ENCODE measurements at places on chromosomes 16 and 17.

DNA sequence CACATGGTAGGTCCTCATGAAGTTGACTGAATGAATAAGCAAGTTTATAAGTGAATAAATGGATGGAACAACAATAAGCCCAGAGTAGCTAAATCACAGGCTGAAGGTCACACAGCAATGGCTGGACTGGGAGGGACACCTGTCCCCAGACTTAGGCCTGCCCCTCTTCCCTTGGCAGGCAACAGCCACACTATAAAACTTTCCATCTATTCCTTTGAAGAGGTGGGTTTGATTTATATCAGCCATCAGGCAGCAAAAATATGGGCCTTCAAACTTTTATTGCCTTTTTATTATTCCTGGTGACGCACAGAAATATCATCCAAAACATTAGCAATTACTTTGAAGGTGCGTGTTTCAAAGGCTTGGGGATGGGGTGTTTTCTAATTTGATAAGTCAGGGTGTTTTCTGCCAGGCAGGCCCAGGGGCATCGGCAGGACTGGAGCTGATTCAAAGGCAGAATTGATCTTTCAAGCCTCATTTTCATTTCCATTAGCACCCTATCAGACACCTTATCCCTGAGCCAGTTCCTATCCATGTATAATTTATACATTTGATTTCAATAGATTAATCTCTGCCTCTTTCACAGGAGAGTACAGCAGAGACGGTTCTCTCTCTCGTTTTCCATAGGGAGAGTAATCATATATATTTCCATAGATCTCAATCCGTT is 67.2 kb upstream of the LYRM9 start:
- DNase-seq, result no peak

GRCh38 chr17:78767806-78768205 is 14.3 kb downstream of the CYTH1 start:
- no peak for DNase-seq

DNA sequence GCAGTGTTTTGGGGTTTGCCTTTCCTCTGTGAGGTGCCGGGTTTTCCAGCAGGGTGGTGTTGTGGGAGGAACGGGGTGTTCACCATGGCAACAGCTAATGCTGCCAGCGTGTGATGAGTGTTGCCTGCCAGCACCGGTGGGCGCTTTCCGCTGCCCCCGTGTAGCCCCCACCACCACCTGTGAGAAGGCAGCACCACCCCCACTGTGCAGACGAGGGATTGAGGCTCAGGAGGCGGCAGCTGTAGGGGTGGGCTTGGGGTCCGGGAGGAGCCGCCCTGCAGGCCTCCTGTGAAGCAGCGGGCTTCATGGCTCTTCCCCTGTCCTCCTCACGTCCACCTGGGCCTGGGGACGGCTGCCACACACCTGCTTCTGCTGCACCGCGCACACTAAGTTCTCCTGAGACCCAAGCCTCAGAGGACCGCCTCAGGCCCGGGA is 5.2 kb downstream of the RAB40C start:
- no peak for DNase-seq

DNA sequence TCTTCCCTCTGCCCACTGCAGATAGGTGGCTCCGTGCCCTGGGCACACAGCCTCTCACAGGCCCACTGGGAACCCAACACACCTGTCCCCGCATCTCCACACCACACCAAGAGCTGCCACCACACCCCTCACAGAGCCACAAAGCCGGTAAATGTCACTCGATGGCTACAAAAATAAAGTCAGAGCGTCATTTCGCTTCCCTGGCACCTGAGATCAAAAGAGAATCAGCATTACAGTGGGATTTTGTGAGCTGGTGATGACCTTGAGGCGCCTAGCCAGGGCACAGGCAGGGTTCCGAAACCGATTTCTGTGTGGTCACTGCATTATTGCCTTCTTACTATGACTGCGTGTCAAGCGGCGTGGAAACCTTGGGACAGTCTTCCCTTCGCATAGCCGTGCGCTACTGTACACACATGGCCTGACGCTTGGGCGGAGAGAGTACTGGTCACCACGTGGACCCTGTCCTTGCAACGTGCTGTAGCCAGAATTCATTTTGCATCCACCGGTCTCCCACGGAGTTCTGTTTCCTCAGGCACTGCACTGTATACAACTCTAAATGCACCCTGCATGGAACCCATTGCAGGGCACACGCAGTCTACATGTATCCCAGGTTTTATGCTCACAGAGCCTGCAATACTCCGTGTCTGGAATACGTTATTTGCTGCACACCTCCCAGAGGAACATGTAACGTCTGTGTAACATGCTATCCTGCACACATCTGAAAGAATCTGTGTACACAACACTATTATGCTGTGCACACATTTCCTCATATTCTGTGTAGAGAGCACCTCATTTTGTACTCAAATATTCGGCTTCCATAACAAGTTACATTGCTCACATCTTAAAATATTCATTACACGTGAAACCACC is 5.8 kb upstream of the FOXF1 start:
- no peak for DNase-seq

DNA sequence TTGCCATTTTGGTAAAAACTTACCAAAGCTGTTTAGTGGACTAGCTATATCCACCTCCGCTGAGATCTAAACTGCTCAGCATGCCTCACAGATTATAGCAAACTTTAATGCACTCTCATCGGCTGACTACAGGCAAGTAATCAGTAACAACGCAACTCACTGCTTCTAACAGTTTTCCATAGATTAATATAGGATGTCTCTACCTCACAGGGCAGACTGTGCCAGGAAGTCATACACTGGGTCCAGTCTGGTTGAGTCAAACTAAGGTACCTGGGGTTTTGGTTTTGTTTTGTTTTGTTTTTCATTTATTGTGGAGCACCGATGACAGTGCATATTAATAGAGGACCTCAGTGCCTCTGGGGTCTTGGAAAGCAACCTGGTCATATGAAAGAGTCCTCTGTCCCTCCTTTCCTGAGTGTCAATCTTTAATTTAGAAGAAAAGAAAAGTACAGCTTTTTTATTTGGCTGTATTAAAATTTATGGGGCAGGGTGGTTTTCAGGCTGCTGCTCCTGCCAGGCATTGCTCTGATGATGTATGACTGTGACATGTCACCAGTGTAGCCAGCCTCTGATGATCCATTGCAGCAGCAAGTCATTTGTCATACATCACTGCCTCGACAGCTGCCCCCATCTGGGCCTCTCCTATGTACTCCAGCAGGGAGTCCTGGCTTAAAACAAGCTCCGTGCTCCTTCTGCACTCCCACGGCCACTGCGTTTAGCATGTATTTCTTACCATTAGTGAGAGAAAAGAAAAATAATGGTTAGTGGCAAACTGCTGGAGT is 854.1 kb downstream of the KCNJ2 start:
- DNase-seq, result no peak

- no peak for DNase-seq
These were observed 112.2 kb downstream of the VPS53 start for GRCh38 chr17:602436-602835.

DNA sequence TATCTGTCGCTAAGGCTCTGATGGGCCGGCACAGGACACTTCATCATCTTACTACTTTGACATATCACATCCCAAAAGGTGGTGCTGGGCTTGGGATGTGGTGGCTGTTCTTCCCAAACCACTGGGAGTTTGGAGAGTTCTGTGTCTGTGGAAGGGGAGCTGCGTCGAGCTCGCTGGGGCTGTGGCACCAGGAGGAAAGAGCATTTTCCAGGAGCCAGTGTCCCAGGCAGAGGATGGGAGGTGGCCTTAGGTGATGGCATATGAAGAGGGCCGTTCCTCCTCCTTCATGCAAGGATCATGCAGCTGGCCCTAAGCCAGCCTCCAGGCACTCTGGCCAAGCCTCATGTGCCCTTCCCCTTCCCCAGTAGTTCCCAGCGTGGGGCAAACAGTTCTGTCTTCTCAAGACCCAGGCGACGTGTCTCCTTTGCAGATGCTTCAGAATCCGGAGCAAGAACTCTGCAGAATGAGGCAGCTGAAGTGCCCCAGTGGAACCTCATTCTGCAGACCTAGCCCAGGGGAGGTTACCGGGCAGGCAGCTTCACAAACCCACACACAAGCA is 89.4 kb upstream of the TNRC6C start:
- DNase-seq, result no peak

- no peak for DNase-seq
These were observed 47.6 kb downstream of the ABCA9 start for GRCh38 chr17:69012895-69013805.

DNA sequence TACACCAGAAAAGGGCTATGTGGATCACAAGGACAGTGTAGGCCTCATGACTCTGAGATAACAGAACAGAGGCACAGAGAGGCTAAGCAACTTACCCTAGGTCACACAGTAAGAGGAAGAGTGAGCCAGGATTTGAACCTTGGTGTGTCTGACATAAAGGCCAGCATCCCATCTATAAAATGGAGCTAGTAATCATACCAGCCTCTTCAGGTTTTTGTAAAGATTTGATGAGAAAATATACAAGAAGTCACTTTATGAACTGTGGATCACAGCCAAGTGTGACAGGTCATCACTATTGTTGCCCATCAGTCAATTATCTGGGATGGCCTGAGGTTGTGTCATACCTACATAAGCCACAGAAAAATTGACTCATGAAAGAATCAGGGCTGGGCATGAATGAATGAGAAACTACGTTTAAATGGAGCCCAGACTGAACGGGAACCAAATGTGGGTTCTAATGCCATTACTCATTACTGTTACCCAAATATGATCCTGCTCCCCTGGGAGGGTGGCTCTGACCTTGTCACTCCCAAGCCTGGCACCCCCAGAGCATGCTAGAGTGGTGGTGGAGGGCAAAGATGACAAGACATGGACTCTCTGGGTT is 21.0 kb downstream of the FBXO39 start:
- no peak for DNase-seq

- no peak for DNase-seq
These were observed 72.9 kb downstream of the METRNL start for GRCh38 chr17:83152227-83152744.

DNA sequence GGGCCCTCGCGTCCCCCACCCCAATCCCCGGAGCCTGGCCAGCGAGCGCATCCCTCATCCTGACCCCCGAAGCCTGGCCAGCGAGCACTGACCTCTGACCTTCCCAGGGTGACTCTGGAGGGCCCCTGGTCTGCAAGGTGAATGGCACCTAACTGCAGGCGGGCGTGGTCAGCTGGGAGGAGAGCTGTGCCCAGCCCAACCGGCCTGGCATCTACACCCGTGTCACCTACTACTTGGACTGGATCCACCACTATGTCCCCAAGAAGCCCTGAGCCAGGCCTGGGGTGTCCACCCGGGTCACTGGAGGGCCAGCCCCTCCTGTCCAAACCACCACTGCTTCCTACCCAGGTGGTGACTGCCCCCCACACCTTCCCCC is 2.3 kb downstream of the TPSD1 start:
- DNase-seq, result no peak

DNA sequence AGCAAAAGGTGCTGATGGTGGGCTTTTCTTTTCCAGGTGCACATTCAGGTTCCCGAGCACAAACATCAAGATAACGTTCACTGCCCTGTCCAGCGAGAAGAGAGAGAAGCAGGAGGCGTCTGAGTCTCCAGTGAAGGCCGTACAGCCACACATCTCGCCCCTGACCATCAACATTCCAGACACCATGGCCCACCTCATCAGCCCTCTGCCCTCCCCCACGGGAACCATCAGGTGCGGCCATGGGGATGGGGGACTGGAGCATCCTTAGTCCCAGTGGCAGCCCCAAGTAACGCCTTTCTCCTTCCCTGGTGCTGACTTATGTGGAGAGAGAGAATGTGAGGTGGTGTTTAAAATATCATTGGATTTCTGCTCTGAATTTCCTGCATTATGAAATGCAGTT is 43.8 kb downstream of the FOXK2 start:
- DNase-seq, result no peak

GRCh38 chr17:38725066-38725465 is 5.1 kb upstream of the CISD3 start:
- no peak for DNase-seq

DNA sequence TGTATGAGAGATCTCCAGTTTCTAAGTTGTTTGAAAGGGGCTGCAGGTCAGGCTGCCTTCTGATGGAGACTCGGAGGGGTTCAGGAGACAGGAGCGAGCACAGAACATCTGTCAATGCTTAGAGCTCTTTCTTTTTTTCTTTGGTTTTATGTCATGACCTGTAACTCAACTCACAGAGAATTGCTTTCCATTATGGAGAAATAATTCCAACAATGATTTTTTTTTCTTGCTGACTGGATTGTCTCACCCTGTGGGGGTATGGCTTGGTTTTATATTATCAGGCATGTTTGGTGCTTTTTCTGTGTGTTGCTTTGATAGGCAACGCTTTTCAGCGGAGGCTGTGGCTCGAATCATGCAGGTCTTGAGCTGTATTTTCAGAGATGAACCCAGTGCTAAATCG is 10.7 kb upstream of the KCNJ2 start:
- DNase-seq, result no peak

DNA sequence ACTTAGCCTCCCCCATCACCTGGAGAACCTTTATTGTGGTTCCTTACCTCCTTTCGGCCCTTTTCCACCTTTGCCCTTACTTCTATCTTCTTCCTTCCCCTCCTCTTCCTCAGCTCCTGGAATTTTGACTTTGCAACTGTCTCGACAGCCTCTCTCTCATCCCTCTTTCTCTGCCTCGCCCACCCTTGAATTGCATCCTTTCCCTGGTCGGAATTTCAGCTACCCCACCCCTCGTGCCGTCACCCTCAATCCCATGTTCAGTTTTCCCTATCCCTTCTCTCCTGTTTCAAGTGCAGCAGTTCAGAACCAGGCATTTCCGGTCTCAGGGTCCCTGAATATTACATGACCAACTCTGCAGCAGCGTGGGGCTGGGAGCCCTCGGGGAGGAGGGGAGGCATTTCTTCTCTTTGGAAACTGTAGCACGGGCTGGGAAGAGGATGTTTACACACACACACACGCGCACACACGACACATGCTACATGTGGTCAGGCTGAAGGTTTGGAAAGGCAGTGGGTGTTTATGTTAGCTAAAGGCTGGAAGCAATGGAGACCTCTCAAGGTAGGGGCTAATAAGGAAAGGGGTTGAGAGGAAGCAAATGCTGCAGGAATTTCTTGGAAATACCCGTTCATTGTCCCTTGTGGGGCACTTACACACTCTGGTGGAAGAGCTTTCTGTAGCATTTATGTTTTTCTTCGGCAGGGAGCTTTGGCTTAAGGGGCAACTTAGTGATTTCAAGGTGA is 971 bp downstream of the MINK1 start:
- no peak for DNase-seq

DNA sequence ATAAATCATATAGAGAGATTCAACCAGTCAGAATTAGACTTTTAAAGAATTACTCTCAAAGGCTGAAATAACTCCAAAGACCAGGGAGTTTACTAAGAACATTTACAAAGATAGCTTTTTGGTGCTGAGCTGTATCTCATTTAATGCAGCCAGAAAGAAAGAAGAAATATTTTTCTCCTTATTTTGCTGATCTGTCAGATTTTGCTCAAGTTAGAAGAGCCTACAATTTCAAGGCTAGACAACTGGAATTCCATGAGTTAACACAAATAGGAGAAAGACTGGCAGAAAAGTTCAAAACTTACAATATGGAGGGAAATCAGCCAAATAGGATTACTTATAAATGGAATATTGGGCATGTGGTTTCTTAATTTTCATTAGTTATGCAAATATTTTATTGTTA is 6.1 kb upstream of the SLFN12 start:
- no peak for DNase-seq

- DNase-seq, result no peak
These were observed 124.0 kb downstream of the SEC14L1 start for GRCh38 chr17:77264617-77265230.

- no peak for DNase-seq
These were observed 3.2 kb downstream of the RHBDF1 start for GRCh38 chr16:69181-69580.

- DNase-seq, result no peak
These were observed 939 bp upstream of the WDR90 start for GRCh38 chr16:648071-648780.

- DNase-seq, result no peak
These were observed 4.1 kb upstream of the HOXB9 start for GRCh38 chr17:48630009-48630924.

GRCh38 chr17:35088356-35088880 is 24.9 kb upstream of the RFFL start:
- no peak for DNase-seq
